Keratinocyte (primary cell): ENCODE measurements at places on chromosomes 2 and 18. TPM values are rescaled to one million over a fixed set of nuclear protein-coding genes. Genes with fewer than 3 reads are reported as not detected.

Gene IL36RN
- polyA plus RNA-seq: 1.7 to 7.9 TPM (median 3.9 TPM) in 3 replicates

Gene EMILIN1
- polyA plus RNA-seq: 0.01 to 0.06 TPM (median 0.03 TPM) in 3 replicates

Gene ABCB11
- 0.03 TPM in 2 of 3 replicates, not detected in the other for polyA plus RNA-seq

Gene EGR4
- not detected in 3 replicates for polyA plus RNA-seq

Gene KLHL30
- polyA plus RNA-seq: not detected in 3 replicates

Gene ZBTB7C
- polyA plus RNA-seq: 0.15 to 0.77 TPM (median 0.58 TPM) in 3 replicates

Gene TRABD2A
- polyA plus RNA-seq: 0.44 to 0.86 TPM (median 0.54 TPM) in 3 replicates

Gene SPC25
- 1.0 to 7.1 TPM (median 4.9 TPM) in 3 replicates for polyA plus RNA-seq

Gene DOCK10
- 1.0 to 2.5 TPM (median 1.4 TPM) in 3 replicates for polyA plus RNA-seq

Gene TTLL4
- 19.6 to 26.3 TPM (median 20.1 TPM) in 3 replicates for polyA plus RNA-seq

Gene IKZF2
- 7.1 to 12.3 TPM (median 8.2 TPM) in 3 replicates for polyA plus RNA-seq

Gene TTN
- under 0.01 to 0.11 TPM (median 0.01 TPM) in 3 replicates for polyA plus RNA-seq
